ENCODE measurements at places on chromosomes 7 and 10.

DNA sequence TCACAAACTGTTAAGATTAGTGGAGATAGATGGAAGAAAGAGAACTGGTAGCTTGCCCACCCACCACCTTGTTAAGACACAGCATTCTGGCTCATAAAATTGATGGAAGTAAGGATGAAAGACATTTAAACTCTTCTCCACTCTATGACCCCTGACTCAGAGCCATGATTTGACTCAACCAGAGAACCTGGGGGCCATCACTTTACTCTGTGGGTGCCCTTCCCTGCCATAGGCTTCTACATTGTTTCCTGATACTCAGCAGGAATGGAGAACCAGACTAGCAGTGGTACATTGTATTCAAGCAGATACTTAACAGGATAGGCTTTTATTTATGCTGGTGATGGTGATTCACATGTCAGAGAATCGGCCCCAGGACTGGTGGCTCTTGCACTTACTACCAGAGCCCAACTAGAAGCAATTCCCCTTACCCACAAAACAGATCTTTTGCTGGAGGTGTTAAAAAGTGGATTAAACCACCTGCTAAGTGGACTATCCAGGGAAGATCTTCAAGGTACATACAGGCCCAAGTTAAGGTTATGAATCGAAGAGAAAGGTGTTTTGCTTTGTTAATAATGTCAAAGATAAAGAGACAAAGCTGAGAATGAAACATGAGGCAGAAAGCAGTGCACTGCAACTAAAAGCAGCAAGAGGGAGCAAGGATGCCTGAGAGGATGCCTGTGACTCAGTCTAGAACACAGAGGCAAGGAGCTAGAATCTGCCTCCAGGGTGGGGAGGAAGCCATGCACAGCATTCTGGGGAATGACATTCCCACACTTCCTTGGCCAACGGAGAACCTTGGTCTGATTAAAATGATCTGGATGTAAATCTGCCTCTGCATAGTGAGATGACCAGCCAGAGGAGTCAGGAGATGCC is 36.0 kb upstream of the GLI3 start:
- no peak for DNase-seq

GRCh38 chr10:102421757-102422512 is 1.3 kb downstream of the FBXL15 start:
- peak; percentile 49 for DNase-seq

DNA sequence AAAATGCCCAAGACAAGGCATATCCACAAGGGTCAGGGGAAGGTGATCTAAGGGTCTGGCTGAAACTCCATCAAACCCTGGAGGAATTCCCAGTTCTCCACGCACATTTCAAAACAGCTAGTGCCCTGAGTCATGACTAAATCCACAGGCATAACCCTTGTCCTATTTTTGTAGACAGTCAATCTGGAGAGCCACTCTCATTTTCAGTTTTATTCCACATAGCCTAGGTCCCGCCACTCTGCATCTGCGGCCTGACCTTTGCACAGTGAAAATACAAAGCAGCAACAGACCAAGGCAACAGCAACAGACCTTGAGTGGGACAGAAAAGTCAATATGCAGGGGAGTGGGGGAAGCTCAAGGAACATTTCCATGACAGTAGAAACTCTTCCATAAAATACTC is 201.4 kb upstream of the NPVF start:
- no peak for DNase-seq

DNA sequence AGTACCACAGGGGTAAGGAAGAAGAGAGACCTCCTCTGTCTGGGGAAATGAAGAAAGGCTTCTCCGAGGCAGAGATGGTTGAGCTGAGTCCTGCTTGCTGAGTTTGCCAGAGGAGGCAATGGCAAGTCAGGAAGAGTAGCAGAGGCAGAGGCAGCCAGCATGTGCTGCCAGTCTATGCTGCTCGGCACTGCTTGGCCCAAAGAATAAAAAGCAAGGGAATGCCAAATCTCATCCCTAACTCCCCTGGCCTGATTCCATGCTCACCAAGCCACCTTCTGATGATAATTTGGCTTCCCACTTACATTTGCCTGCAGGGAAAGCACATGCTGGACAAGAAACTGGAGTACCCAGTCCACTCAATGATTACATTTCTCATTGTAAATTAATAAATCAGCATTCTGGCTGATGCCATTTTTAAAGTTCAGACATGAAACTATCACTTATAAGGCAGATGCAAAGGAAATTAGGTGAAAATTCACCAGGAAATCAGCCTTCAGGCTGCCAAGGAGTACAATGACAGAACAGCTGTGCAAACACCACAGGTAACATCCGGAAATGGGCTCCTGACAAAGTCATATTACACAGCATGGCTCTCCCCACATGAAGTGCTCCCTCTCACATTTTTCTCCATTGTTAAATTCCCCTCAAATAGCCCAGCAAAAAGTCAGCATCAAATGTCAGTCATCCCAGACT is 245.9 kb downstream of the MTERF1 start:
- DNase-seq, result no peak

GRCh38 chr10:74418285-74418872 is 267.4 kb downstream of the ADK start:
- no peak for DNase-seq

- no peak for DNase-seq
Measured at GRCh38 chr10:103576862-103577261, 83.4 kb downstream of the NEURL1 start.

DNA sequence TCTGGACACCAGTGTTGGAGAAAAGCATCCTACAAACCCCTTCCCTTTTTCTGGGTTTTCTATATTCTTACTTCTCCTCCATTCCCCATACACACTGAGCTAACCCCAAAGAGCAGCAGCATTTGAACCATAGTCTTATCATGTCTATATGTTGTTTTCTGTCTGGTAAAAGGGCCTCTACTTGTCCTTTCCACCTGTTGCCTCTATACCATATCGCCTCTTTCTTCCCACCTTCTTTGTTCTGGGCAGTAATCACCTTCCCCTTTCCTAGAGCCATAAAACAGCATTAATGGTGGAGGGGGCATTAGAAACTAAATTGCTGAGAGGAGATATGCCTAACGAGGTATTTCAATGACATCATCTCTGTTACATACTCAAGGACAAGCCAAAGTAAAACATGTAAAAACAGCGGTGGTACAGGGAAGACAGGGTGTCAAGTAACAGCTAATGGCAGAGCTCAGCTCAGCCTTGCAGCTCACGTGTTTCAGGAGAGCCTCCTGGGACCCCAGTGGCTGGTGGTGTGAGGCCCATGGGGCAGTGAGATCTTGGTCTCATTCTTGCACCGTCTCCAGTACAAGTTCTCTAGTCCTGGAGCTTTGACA is 20.6 kb downstream of the NPY start:
- DNase-seq, result no peak

GRCh38 chr7:149662591-149663095 is 110.7 kb downstream of the ZNF467 start:
- DNase-seq, result no peak

GRCh38 chr10:52706332-52707070 is 66.1 kb downstream of the MBL2 start:
- no peak for DNase-seq

GRCh38 chr10:51786016-51786683 is 86.8 kb upstream of the CSTF2T start:
- no peak for DNase-seq

DNA sequence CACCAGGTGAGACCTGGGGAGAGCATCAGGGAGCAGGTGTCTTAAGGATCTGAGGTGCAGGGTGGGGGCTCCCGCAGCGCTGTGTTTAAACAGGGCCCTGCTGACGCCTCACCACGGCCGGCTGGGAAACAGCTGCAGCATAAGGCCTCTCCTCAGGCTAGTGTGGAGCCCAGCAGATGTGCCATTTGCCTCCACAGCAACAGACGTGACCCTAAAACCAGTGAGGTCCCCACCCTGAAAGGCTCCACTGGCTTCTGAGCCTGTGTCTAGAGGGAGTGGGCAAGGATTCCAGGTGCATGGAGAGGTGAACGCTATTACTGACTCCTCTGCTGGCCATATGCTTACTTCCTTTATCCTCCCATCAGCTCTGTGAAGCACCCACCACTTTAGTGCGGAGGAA is 47.8 kb downstream of the SYPL1 start:
- no peak for DNase-seq

DNA sequence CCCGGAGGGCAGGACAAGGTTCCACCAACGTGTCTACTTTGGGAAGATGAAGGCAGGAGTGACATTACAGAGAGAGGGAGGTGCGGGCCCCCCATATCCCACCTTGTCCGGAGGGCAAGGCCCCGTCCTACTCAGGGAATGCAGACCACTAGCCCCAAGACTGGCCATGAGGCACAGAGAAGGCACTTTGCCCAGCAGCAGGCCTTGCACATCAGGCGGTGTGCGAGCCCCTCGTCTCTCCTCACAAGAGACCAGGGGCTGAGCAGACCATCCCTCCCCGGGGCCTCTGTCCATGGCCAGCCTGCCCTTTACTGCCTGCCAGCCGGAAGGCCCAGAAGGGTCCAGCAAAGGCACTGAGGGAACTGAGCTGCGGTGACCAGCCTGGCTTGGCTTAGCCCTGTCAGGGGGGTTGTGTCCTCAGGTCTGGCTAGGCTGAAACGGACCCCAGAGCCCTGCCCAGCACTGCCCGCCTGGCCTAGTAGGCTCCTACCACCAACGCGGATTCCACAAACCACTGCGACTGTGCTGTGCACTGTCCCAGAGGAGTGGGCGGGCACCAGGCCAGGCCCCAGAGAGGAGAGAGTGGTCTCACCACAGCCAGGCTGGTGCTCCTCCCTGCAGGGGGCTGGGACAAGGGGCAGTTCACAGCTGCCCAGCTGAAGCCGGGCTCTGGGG is 16.7 kb downstream of the CAMK2B start:
- no peak for DNase-seq

- DNase-seq, result no peak
Measured at GRCh38 chr7:128415217-128415785, 5.5 kb upstream of the IMPDH1 start.

DNA sequence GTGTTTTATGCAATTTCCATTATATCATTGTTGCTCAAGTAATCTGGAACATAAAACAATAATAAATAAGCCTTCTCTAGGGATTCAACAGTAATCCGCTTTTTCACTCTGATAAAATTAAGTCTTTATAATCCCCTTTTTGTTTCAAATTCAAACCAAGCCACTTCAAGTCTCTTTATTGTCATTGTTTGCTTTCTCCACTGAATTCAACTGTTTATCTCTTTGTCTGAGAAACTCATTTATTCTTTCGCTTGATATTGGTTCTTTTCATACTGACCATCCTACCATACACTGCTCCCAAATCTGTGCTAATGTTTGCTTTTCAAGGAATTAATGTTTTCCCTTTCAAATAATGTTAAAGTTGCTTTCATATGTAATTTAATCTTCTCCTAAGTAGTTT is 550.4 kb upstream of the PCDH15 start:
- no peak for DNase-seq

DNA sequence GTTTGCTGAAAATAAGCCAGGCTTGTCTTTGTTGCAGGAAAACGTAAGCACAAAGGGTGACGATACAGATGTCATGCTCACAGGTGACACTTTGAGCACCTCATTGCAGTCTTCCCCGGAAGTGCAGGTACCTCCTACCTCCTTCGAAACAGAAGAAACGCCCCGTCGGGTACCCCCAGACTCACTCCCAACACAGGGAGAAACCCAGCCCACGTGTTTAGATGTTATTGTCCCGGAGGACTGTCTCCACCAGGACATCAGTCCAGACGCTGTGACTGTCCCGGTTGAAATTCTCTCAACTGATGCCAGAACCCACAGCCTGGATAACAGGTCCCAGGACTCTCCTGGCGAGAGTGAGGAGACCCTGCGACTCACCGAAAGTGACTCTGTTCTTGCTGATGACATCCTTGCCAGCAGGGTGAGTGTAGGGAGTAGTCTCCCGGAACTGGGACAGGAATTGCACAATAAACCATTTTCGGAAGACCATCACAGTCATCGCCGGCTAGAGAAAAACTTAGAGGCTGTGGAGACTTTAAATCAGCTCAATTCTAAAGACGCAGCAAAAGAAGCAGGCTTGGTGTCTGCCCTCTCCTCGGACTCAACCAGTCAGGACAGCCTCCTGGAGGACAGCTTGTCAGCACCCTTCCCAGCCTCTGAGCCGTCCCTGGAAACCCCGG is 18.3 kb upstream of the BHLHA15 start:
- DNase-seq, result no peak

DNA sequence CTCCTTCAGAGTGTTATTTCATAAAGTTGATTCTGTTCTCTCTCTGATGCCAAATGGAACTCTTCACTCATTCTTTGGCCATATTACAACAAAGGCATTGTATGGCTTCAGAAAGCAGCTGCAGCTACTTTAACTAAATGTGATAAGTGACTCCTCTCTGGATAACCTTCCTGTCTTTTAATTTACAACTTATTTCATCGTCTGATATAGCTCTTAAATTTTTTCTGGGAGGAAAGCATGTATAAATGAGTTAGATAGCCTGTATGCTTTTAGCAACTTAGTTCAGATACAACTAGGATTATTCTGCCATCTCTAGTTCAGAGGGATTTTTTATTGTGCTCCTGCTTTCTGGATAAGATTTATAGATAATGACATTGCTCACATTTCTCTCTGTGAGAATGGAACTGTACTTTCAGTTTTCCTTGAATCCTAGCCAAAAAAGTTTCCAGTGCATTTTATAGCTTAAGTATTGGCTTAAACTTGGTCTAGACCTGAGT is 57.5 kb downstream of the KLHDC10 start:
- no peak for DNase-seq

Data from 8988T (cell line).